ENCODE measurements at places on chromosomes 11 and 22.
A peak's percentile ranks its signal among the peaks of the same experiment; 100 is the strongest.

DNA sequence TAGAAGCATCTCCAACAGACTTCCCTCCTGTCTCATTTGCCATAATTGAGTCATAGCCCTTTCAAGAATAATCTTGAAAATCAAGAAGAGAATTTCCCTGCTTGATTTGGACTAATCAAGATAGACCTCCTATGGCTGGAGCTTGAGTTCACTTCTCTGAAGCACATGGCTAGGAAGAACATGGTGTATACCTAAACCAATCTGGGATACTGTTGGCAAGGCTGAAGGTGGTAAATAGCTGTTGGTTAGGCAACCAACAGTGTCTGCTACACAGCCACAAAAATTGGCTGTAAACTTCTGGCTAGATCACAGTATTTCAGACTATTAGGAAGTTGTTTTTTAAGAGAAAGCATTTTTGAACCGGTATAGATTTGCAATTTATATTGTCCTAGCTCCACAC lies 4.9 kb downstream of the CRYAB start:
- no peak for DNase-seq

- peak; percentile 95 for DNase-seq
These were observed 8.6 kb downstream of the C11orf91 start for GRCh38 chr11:33692013-33692504.

DNA sequence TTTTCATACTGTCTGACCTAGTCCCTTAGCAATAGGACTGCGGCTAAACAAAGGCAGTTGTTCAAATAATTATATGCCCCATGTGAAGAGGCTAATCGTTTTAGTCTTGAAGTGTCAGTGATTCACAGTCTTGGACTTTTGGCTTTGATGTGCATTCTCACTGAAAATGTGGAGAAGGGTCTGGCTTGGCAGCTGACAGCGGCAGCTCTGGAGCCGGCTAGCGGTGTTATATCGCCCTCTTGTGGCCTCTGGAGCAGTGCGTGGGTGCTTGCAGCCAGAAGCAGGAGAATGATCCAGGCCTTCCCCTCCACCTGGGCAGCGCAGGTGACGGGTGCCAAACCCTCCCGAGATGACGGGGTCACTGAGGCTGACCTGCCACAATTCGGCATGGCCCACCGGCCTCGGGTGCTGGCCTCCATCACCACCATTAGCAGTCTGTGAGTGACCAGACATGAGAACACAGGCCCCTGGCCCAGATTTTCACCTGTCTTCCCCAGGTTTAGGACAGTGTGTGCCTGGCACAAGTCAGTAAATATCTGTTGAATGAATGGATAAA lies 90.3 kb upstream of the PITPNB start:
- peak; percentile 62 for DNase-seq

DNA sequence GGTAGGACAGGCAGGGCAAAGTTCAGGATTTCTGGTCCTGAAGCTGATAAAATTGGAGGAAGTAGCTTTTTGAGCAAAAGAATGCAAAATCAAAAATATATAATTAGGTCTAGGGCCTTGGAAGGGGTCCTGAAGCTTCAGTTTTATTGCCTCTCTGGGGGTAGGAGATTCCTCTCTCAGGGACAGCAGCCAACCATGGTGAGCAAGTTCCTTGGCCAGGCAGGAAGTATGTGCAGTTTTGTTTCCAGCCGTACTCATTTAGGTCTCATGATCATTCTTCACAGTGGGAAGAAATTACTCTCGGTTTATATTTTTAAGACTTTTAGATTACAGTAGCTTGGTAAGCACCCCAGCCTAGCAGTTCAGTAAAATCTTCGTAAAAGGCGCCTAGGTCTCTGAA lies 2.9 kb upstream of the RAB38 start:
- no peak for DNase-seq

DNA sequence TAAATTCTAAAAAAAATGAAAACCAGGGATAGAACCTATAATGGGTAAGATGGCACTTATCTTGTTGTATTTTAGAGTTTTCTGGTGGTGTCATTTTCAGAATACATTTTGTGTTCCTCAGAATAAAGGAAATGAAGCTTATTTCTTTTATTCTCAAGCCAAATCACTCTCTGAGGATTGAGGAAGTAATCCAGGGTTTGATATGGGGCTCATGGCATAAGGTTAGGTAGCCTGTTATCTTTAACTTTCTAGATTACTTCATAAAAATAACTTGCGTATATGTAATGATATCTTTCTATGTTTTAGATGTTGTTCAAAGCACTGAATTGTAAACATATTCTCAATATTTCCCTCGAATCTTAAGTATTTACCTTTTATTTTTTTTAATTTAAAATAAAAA lies 33.5 kb downstream of the PDE3B start:
- no peak for DNase-seq

DNA sequence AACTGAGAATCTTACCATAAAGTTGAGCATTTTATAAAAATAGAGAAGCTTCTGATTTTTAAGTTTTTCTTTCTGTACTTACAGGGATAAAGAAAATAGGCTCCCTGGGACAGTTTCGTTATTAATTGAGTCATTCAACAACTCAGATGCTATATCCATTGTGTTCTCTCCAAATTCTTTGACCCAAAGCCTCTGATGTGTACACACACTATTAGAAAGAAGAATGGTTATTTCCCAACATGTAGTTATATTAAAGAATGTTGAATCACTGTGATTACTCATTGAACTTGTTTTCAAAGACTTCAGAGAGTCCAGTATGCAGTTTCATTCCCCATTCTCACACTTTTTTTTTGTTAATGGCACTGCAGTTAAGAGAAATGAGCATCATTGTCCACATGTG lies 734.3 kb upstream of the ARHGAP42 start:
- DNase-seq: peak; percentile 68

DNA sequence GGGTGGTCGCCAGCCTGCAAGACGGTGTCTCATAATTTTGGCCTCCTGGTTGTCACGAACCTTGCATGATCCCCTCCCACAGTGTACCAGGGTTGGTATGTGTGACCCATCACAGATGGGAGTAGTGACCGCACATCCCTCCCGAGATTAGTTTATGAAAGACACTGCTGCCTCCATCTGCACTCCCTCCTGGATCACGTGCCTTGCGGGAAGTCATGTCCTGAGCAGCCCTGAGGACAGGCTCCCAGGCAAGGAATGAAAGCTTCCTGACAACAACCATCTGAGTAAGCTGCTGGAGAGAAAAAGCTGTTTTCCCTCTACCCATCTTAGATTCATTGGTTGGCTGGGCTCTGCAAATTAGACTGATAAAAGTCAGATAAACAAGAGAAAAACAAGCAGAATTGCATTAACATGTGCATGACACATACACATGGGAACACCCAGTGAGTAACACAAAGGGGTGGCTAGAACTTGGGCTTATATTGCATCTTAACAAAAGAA lies 14.4 kb upstream of the PAMR1 start:
- DNase-seq: no peak

GRCh38 chr11:20047006-20047768 lies 113.1 kb downstream of the DBX1 start:
- DNase-seq: no peak

- no peak for DNase-seq
These were observed 51.0 kb upstream of the PRSS23 start for GRCh38 chr11:86749376-86749775.

- DNase-seq: no peak
These were observed at the start of gene MYOD1 for GRCh38 chr11:17719028-17719937. Gene MYOD1, plus strand, starts transcription at chr11:17719571. Its CDS starts 212 bp downstream, at chr11:17719783.

DNA sequence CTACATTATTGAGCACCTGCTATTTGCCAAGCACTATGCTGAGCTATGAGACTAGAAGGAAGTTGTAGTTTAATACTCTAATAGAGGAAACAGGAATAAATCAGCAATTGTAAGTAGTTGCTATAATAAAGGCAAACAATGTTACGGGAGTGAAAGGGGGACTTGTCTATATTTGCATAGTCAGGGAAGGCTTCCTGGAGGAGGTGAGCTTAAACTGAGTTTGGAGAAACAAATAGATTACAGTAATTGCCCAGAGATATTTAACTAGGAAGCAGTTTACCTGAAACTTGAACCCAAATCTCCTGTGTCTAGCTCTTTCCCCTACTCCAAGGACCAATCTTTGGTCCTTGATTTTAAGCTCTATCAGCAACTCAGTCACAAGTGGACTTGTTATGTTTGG lies 2.1 kb upstream of the ENTHD1 start:
- DNase-seq: no peak

DNA sequence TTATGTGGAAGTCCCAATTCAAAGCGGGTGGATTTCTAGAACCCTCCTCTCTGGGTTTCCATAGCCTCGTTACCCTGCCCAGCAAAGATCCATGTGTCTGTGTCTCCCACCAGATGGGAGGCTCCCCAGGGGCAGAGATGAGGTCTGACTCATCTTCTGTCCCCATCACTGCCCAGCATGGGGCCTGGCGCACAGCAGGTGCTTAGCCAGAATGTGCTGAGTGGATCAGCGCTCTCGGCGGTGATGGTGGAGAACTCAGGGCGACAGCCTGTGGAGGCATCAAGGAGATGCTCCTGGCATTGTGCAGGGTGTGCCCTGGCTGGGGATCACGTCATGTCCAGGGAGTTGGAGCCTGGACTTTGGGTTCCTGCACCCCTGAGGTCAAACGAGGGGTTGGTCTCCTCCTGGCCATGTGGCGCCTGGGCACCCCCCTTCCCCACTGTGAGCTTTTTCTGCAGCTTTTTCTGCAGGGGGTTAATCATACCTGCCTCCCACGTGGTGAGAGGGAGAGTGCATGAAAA lies 46.1 kb upstream of the RFPL3 start:
- DNase-seq: no peak

- DNase-seq: no peak
These were observed 585 bp upstream of the NADSYN1 start for GRCh38 chr11:71452199-71453036.

DNA sequence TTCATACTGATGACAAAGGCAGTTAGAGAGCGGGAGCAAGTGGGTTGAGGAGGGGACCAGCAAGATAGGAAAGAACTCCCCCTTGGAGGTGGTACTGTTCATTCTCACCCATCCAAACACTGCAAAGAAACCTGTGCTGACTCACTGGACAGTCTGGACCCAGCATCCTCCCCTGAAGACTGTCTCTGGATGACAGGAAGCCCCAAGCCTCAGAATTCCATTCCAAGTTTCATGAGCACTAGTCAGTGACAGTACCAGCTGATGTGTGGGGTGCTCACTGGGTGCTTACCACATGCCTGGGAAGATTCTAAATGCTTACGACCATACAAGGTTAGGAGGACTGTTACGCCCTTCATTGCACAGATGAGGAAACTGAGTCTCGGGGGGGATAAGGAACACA lies 160.9 kb downstream of the IGLL1 start:
- no peak for DNase-seq

DNA sequence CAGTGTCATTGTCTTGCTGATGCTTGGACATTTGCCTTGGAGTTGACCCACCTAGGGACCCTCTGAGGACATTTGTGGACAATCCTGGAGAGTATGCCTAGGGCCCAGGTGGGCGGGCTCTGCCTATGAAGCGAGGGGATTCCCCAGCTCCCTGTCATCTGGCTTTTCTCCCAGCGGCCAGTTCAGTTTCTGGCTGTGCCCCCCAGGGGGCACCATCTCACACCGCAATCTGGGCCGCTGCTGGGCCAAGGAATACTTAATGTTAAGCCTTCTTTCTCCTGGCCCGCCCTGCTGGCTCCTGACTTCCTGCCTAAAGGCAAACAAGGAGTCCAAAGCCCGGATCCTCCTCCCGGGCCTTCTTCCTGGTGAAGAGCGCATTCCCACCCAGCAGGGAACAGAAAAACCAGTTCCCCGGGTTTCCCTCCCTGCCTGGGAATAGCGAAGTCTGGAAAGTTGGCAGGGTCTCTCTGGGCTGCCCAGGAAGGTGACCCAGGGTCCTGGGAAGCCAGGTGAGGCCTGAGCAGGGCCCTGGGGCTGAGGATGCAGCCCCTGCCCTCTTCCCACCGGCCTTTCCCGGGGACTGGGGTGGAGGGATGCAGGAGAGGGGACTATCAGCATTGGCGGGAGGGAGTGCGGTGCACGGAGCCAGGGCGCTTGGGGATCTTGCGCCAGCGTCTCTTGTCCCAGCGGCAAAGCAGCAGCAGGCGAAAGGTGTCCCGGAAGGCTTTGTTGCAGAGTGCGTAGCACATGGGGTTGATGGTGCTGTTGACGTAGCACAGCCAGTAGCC lies 11.9 kb downstream of the CHRM1 start:
- DNase-seq: no peak

DNA sequence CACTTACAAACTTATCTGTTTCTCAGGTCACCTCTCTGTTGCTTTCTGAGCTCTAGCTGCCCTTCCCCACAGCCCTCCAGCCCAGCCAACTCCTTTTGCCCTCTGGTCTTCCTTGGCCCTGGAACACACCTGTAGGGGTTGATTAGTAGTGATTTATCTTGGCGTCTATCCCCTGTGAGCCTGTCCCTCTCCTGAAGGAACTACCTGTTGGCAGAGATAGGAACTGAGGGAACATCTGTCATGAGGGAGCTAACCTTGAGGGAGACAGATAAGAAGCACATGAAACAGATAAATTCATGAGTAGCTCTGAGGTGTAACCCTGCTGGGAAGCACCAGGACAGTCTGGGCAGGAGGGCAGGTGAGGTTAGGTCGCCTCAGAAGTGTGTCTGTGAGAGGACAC lies 38.9 kb downstream of the CABIN1 start:
- DNase-seq: no peak

- DNase-seq: peak; percentile 81
These were observed 11.6 kb upstream of the RNH1 start for GRCh38 chr11:518463-519202.

- DNase-seq: no peak
These were observed 54.9 kb downstream of the TRIM44 start for GRCh38 chr11:35717520-35717919.

DNA sequence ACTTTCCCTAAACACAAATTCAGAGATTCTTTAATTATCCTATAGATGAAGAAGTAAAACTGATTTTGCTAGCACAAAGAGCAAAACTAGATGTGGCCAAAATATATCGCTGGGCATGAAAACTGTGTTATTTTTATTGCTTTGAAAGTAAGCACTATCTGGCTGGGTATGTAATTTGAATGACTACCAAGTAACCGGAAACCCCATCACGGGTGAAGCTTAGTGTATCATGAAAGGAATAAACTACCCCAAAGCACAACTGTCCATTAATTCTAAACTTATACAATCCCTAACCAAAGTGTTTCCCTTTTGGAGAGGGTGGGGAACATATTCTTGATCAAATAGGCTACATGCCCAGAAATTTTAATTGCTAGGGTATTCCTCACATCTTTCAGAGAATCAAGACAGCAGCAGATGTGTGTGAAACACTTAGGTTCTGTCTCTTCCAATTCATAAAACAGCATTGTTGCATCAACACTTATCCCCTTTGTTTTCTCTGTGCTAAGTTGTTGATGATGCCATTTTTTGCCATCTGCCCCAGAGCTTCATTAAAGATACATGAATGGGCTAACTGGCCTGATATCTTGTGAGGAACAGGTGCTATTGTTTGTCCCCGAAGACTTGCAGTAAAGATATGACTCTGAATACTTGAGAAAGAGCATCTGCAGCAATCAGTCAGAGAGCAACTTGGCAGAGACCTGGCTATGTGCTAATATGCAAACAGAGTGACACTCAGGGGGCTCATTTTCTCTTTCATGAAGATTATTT lies 238.2 kb downstream of the SOX6 start:
- DNase-seq: no peak

Data from kidney epithelial cell (primary cell).